ENCODE measurements at places on chromosomes 11 and 22. TPM values are rescaled to one million over a fixed set of nuclear protein-coding genes. Genes with fewer than 3 reads are reported as not detected.

Gene GNG3
- not detected for total RNA-seq

Gene PLEKHA7
- not detected for total RNA-seq

Gene OR2AT4
- not detected for total RNA-seq

Gene OR4D10
- not detected for total RNA-seq

Gene PHETA2
- 14.9 TPM for total RNA-seq

Gene OR8D4
- not detected for total RNA-seq

Gene SMIM35
- total RNA-seq = not detected

Gene SLC5A4
- total RNA-seq = not detected

Gene OR8G5
- not detected for total RNA-seq

Gene EEF1G
- 1,743 TPM for total RNA-seq

Gene PMM1
- total RNA-seq = 23.3 TPM

Gene CFAP300
- 2.1 TPM for total RNA-seq

DNA sequence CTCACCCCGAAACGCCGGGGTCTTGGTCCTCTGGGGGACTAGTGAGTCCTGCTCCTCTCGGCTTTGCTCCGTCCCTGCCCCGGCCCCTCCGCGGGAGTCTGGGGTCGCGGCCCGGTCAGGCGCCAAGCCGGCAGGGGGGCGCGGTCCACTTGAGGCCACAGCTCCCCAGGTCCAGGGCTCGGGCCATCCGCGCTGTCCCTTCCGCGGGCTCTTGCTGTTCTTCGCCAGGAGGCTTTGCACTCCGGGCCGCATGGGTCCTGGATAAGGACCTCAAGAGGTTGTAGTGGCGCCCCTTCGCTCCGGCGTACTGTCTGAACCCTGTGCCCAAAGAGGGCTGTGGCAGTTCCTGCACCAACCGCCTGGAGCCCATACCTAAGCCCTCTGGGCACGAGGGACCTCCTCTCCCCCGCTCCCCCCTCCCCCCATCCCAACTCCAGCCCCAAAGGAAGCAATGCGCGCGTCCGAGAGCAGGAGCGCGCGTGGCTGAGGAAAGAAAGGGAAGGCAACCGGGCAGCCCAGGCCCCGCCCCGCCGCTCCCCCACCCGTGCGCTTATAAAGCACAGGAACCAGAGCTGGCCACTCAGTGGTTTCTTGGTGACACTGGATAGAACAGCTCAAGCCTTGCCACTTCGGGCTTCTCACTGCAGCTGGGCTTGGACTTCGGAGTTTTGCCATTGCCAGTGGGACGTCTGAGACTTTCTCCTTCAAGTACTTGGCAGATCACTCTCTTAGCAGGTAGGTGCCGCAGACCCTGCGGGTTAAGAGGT is at the start of gene ADM:
TSS of gene ADM (plus strand) at position 579 of the 767 bp plus-strand sequence. CDS start 628 bp downstream, outside the sequence.
- peak; percentile 87 for DNase-seq

DNA sequence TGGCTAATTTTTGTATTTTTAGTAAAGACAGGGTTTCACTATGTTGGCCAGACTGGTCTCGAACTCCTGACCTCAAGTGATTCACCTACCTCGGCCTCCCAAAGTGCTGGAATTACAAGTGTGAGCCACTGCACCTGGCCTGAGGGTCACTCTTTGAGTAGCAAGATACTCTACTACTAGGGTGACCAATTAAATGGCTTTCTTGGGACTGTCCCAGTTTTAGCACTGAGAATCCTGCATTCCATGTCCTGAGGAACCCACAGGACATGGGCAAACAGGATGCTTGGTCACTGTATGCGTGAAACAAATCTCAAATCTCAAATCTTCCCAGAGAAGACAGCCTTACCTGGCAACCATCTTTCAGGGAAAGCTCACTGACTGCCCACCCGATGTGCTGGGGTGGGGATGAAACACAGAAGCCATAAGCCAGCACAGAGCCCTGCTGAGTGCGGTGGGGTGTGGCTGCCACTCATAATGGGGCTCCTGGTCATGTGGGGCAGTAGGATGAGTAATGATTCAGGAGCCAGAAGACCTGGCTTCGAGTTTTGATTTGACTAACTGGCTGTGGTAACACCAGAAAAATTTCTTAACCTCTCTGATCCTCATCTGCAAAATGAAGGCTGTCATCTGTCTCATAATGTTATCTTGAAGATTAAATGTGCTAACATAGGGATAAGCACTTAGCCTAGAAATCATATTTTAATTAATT is 11.5 kb downstream of the CLMP start:
- DNase-seq = no peak

DNA sequence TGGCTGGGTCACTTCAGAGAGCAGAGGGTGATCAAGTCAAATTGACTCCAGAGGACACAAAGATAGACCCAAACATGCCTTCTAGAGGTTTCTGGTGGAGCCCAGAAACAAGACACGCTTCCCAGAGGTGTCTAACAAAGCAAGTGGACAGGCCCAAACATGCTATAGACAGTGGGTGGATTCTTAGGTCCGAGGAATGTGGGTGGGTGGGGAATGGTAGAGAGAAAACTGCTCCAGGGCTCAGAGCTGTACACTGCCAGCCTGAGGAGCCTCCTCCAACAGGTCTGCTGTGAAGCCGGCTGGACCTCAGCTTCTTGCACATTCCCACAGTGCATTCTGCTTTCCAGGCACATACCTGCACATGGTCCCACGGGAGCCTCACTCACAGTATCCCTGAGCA is 116.8 kb upstream of the NECTIN1 start:
- no peak for DNase-seq

DNA sequence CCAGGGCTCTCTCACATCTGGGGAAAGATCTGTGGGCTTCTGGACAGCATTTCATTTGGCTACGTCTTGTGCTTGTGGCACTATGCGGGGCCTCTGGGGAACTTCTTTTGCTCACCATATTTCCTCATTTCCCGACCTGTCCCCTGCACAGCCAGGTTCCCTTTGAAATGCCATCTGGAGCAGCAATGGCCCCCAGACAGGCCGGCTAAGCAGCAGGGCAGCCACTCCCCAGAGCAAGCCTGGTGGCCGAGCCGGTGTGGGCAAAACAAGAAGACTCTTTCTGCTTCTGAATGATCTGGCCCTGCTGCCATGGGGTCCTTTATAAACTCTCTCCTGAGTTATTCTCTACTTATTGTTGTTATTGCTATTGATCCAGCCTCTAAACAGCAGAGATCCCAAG is 190.7 kb upstream of the NECTIN1 start:
- no peak for DNase-seq

DNA sequence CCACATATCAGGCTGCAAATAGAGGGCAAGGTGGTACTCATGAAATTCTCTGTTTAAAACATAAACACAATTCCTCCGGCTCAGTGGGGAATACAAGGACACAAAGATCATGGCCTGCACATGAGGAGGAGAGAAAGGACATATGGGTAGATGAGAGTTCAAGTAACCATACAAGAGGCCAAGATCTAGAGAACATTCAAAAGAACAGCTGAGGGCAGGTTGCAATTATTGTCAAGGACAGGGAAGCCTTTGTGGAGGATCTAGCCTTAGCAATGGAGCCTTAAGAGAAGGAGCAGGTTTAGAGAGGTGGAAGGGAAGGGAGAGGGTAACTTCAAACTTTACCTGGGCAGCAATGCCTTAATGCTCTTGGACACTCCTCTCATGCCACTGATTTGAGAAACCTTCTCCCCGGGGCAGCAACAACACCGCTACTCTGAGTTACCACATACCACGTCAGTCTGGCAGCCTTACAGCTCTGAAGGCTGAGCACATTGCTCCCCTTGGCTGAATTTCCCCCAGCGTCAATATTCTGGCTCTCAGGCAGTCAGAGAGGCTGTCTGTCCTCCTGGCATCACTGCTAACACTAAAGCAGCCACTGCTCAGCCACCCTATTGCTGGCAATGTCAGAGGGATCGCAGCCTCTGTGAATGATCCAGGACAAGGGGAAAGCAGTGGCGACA is 55.5 kb downstream of the CLPB start:
- DNase-seq = no peak

DNA sequence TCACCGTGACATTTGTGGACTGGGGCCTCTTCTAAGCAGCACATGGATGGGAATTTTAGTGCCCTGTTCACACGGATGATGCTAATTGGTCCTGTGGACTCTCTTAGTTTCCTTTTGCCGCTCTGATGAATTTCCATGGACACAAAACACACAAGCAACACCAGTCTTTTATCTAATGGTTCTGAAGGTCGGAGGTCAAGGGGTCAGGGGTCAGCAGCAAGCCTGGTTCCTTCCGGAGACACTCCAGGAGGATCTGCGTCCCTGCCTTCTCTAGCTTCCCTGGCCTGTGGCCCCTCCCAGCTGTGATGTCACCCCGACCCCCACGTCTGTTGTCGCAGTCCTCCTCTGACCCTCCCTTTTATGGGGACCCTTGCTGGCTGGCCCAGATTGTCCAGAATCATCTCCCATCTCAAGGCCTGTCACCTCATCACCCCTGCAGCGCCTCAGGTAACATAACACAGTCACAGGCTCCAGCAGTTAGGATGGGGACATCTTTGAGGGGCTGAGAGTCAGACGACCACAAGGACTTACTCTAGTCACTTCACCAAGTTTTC is 6.8 kb downstream of the NADSYN1 start:
- no peak for DNase-seq

GRCh38 chr11:107018902-107019493 is 722 bp upstream of the GUCY1A2 start:
- DNase-seq = peak; percentile 44

- no peak for DNase-seq
These were observed 74.1 kb downstream of the PRSS23 start for GRCh38 chr11:86874304-86875056.

DNA sequence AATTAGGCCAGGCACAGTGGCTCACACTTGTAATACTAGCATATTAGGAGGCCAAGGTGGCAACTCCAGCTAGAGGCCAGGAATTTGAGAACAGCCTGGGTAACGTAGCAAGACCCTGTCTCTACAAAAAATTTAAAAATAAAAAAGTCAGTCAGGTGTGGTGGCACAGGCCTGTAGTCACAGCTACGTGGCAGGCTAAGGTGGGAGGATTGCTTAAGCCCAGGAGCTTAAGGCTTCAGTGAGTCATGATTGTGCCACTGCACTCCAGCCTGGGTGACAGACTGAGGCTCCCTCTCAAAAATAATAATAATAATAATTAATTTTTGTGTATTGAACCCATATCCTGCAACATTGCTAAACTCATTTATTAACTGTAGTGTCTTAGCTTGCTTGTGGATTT is 15.3 kb upstream of the TRIM29 start:
- DNase-seq = no peak

DNA sequence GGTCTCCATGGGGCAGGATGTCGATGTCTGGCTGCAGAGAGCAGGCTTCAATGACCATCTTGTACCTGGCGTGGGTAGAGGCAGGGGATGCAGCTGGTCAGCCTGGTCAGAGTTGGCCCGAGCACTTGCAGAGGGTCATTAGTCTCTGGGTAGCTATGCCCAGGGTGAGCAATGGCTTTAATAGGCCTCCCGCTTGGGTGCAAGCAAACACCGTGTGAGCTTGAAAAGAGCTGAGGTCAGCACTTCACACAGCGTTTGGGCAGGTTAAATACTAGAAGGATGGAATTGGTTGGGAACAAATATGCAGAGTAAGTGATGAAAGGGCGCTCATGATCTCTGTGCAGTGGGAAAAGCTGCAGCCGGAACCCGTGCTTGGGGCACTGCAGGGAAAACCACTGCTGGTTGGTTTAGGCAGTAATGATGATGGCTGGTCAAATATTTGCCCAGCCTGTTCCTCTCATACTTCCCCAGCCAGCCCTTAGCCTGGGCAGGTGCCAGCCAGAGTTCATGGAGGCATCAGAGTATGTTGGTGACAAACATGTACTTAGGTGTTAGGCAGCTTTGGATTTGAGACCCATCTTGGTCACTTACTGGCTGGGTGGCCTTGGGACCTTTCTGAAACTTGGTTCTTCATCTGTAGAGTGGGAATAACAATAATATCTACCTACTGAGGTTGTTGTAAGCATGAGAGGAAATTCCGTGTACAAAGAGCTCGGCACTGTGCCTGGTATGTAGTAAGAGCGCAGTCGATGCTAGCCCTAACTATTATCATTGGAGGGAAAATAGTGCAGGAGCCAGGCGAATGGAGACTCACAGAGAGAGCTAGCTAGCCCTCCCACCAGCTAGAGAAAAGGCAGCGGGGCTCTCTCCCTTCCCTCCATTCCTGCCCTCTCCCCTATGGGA is 25.2 kb upstream of the KCNJ11 start:
- no peak for DNase-seq

DNA sequence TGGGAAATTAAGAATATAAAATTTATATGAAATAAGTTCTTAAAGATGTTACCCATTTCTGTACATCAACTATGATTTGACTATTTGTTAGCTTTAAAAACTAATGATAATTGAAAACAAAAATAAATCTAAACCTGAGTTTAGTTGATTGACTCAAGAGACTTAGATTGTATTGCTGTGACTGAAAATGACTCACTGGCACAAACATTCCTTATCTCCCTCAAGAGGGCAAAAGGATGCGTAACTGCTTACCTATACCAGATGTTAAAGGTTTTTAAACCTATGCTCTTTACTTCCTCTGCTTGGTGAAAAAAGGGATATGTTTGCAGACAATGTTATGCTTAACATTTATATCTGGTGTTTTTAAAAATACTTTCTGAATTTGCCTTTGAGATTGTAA is 30.3 kb downstream of the ATM start:
- no peak for DNase-seq

GRCh38 chr11:76782531-76783293 is 444 bp upstream of the TSKU start:
- DNase-seq = peak; percentile 78

DNA sequence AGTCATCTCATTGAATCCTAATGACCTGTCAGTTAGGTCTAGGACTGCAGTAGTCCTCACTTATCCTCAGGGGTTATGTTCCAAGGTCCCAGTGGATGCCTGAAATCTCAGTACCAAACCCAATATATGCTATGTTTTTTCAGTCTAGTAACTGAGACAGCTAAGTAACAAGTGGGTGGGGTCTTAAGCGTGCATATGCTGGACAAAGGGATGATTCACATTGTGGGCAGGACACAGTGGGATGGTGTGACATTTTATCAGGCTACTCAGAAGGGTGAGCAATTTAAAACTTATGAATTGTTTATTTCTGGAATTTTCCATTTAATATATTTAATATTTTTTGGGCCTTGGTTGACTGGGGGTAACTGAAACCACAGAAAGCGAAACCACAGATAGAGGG is 29.0 kb downstream of the DDX10 start:
- DNase-seq = no peak

- DNase-seq = peak; percentile 5
These were observed 185.3 kb upstream of the LARGE1 start for GRCh38 chr22:34105461-34106062.

GRCh38 chr11:134372961-134373360 is 39.1 kb downstream of the B3GAT1 start:
- no peak for DNase-seq

DNA sequence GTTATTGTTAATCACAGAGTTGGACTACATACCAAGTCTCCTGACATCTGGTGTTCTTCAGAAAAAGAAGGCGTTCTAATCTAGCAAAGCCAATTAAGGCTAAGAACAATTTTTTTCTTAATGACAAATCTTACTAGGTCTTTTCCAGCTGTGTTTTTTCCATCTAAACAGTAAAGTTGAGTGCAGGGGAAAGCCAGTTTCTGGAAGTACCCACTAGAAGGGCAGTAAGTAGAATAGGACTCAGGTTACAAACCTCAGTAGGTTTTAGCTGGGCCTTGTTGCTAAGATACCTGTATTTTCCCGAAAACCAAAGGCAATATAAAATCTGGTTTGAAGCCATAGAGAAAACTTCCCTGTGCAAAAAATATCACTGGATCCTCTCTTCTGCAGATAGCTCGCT is 351.9 kb downstream of the ETS1 start:
- no peak for DNase-seq

All from SJSA1 (cell line).